ENCODE measurements at places on chromosomes 1 and 21.

GRCh38 chr1:21216835-21217811 lies 40.4 kb upstream of the EIF4G3 start:
- DNase-seq: peak; percentile 45

DNA sequence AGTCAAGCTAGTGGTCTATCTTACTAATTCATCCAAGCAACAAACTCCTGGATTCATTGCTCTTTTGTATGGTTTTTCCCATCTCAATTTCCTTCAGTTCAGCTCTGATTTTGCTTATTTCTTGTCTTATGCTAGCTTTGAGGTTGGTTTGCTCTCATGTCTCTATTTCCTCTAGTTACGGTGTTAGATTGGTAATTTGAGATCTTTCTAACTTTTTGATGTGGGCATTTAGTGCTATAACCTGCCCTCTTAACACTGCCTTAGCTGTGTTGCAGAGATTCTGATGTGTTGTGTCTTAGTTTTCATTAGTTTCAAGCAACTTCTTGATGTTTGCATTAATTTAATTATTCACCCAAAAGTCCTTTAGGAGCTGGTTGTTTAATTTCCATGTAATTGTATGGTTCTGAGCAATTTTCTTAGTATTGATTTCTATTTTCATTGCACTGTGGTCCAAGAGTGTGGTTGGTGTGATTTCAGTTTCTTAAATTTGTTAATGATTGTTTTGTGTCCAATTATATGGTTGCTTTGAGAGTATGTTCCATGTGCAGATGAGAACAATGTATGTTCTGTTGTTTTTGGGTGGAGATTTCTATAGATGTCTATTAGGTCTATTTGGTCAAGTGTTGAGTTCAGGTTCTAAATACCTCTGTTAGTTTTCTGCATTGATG lies 154.6 kb downstream of the PLPPR5 start:
- DNase-seq: no peak

- DNase-seq: no peak
These were observed 1.4 kb upstream of the RGS2 start for GRCh38 chr1:192807211-192808162.

- DNase-seq: no peak
These were observed 156.5 kb upstream of the KLHDC7A start for GRCh38 chr1:18324246-18324645.

GRCh38 chr1:176961678-176962077 lies 202.8 kb downstream of the ASTN1 start:
- no peak for DNase-seq

DNA sequence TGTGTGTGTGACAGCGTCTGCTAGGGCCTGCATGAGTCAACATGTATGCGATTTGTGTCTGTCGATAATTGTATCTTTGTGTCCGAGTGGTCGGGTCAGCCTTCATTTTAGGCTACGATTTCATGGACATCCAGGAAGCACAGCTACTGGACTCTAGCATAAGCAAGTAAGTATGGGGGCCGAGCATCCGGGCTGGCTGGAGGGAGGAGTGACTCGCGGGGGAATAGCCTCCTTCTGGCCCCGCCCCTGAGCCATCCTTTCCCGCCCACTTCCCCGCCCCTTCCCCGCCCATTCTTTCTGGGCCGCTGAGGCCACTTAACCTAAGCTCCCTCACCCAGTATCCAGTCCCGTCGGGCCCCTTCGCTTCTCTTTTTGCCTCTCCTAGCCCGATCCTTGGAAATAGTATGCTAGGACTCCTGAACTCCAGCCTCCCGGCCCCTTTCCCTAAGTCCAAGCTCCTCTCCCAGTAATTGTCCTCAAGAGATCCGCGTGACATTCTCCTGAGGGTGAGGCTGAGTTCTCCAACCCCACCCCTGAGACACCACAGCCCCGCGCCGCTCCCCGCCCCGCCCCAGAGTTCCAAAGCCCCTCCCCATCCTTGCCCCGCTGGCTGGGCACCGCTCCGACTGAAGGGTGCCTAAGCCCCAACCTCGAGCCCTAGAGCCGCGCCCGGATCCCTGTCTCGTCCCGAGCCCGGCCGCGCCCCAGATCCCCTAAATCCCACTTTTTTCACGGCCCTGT lies 1.2 kb downstream of the MAP3K6 start:
- DNase-seq: no peak

- no peak for DNase-seq
These were observed 101.5 kb upstream of the TMEM51 start for GRCh38 chr1:15051882-15052528.

- no peak for DNase-seq
These were observed 47.8 kb downstream of the TCP10L start for GRCh38 chr21:32537569-32537881.

DNA sequence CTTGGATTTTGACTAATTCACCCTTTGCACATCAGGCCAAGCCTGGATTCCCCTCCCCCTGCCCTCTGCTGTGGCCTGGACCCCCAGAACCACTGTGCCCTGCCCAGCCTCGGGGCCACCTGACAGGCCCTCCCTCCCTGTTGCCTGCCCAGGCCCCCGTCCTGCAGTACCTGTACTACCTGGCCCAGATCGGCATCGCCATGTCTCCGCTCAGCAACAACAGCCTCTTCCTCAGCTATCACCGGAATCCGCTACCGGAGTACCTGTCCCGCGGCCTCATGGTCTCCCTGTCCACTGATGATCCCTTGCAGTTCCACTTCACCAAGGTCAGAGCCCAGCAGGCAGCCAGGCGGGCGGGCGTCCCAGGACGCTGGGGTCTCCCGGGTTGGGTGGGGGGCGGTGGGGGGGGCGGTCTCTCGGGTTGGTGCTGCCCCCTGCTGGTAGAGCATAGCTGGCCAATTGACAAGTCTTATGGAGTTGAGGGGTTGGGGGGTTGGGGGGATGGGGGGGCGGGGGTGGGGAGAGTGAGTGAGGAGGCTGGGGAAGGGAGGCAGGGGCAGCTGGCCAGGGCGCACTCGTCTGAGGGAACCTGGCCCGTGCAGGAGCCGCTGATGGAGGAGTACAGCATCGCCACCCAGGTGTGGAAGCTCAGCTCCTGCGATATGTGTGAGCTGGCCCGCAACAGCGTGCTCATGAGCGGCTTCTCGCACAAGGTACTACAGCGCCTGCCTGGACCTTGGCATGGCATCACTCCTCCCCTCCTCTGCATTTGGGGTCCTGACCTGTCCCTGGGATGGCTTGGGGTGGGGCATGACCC lies 10.7 kb downstream of the AMPD2 start:
- DNase-seq: peak; percentile 33

DNA sequence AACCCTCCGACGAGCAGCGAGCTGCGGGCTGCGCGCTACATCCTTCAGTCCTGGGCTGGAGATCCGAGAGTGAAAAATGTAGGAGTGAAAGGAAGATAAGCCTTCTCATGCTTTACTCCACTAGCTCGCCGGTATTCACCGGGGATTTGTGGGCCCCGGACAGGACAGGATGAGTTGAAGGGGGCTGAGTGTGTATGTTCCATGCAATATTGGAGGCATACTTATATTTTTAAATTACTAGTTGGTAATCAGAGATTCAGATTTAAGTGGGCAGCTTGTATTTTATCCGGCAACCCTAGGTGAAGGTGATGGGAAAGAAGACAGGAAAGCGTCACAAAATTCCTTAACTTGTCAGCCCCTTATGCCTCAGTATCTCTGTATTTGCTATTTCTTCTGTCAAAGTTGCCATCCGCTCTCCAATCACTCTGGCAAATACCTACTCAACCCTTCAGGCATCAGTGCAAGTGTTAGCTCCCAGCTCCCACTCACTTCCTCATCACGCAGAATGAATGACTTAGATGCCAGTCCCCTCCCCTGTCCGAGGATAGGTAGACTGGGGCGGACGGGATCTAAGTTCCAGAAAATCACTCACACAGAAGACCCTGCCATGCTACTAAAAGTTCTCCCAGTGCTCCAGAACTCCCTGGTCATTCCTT lies 503 bp upstream of the PIGM start:
- DNase-seq: no peak

GRCh38 chr1:166378805-166379204 lies 212.0 kb upstream of the FAM78B start:
- no peak for DNase-seq

GRCh38 chr21:37181059-37181458 lies 86.1 kb downstream of the VPS26C start:
- DNase-seq: no peak

GRCh38 chr1:20351911-20352701 lies 61.4 kb downstream of the VWA5B1 start:
- DNase-seq: no peak

GRCh38 chr1:82154219-82154970 lies 353.7 kb downstream of the ADGRL2 start:
- no peak for DNase-seq

GRCh38 chr1:51325878-51326755 lies 4.2 kb downstream of the TTC39A start:
- no peak for DNase-seq

GRCh38 chr1:82927753-82928152 lies 1071.2 kb downstream of the TTLL7 start:
- DNase-seq: no peak

DNA sequence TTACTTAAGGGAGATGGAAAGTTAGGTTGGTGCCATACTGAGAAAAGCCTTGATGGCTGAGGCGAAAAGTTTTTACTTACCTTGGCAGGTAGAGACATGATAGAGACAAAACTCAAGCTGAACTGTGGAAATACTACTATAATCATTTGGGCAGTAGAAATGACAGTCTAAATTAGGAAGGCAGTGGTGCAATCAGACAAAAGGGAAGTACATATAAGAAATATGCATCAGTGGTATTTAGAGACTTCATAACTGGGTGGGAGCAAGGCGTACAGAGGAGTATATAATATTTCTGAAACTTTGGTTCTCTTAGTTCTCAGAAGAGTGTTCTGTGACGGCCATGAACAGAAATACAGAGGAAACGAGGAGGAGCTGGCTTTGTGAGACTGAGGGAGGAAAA lies 2.4 kb upstream of the CEP350 start:
- no peak for DNase-seq

GRCh38 chr1:240029418-240029817 lies 62.3 kb upstream of the FMN2 start:
- no peak for DNase-seq

- no peak for DNase-seq
These were observed 277.2 kb upstream of the GJB5 start for GRCh38 chr1:34477632-34478141.

GRCh38 chr1:204461331-204462228 lies 33.0 kb downstream of the PIK3C2B start:
- no peak for DNase-seq

- no peak for DNase-seq
These were observed 12.7 kb upstream of the CDK11B start for GRCh38 chr1:1671365-1672119.

DNA sequence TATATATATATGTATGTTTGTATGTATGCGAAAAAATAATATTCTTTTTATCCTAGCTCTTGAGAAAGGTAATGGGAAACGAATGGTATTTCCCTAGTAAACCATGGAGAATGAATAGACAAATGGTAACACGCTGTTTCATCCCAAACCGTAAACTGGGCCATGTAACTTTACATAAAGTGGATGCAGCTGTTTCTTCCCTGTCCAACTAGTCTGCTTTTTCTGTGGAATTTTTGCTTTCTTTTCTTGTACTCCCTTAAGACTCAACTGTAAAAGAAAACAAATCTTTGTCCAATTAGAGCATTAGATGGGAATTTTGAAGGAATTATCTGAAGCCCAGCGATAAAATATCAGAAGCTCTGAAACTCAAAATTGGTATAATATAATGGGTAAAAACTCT lies 198.1 kb downstream of the NFIA start:
- DNase-seq: no peak

GRCh38 chr1:169099561-169099960 lies 6.9 kb upstream of the ATP1B1 start:
- no peak for DNase-seq

GRCh38 chr1:66464802-66465201 lies 69.2 kb upstream of the SGIP1 start:
- DNase-seq: no peak

DNA sequence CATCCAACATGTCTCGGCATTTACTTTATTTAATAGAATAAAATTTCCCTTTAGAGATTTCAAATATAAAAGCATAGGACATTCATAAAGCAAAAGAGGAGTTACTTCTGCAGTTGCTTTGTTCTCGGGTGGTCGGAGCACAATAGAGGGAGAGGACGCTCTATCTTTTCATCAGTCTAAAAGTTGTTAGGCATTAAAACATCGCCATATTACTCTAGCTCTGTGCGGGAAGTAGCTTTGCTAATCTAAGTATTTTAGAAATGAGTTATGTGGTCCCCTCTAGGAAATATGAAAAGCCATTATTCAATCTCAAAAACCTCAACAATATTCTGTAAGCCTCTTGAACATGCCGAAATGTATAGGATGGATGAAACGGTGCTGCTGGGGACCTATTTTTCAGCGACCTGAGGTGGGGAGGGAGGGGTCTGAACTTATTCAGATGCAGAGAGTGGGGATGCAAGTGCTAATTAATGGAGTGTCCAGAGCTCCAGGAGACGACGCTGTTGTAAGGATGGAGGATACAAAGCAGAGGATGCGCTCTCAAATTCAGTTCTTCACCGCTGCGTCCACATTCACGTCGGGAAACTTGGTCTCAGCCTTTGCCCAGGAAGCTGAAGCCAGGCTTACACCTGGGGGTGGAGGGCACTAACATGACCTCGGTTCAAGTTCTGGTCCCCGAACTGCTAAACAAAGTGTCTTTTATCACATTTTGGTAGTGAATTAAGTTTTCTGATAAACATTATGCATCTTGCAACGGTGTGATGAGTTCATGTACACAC lies 6.3 kb downstream of the CDKN2C start:
- no peak for DNase-seq

GRCh38 chr1:17615157-17615556 lies 75.7 kb downstream of the ARHGEF10L start:
- DNase-seq: no peak

DNA sequence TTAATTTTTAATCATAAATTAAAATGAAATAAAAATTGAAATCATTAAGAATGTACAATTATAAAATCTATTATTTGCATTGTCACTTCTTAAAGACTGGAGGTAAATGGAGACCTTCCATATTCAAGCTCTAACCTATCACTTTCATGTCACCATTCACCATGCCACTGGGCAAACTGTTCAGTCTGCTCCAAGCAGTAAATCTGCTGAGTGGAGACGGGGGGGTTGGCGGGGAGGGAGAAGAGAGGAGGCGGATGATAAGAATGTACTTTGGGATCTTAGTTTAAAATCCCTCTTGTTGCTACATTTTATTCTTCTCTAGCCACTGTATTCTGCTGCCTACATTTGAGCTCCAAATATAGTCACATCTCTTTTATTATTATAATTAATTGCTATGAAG lies 365.9 kb upstream of the NFIA start:
- no peak for DNase-seq

DNA sequence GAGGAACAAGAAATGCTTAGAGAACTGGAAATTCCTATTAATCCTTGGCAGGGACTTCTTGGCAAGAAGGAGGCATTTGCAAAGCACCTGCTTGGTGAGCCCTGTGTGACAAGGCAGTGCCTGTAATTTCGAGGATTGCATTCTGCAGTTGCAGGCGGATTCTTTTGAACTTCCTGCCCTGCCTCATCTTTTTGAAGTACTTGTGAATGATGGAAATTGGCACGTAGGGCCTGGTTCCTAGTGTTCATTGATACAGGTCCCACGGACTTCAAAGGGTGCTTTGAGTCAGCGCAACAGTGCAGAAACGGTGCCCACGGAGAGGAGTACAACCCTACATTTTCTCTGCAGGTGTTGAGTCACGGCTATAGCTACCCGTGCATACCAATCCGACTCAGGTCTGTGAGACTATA lies 6.4 kb downstream of the HUNK start:
- no peak for DNase-seq

GRCh38 chr1:74504125-74504932 lies 8.1 kb downstream of the LRRC53 start:
- DNase-seq: no peak
